ENCODE measurements at places on chromosomes 7 and 10.

DNA sequence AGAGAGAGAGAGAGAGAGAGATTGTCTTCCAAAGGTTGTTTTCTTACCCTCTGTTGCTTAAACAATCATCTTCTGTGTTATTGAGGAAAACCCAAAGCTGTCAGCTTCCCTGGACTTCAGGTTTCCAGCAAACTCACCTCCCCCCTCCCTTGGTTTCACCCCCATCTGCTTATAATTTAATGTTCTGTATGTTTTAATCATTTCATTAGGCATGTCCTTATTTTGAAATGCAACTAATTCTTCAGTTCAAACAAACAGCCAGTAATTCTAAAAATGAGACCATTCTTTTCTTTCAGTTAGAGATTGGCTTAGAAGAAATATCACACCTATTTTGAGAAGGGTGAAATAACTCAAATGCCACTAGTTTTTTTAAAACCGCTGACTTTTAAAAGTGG lies 102.9 kb downstream of the FAM204A start:
- H3K36me3 ChIP-seq, result no peaks in the 10 kb centered on the region
- H3K4me1 ChIP-seq, result peaks cover 3% of the 10 kb centered on the region
- H3K4me3 ChIP-seq, result no peak overlapping the region
- DNase-seq, result no peak
- H3K27ac ChIP-seq, result no peak overlapping the region

DNA sequence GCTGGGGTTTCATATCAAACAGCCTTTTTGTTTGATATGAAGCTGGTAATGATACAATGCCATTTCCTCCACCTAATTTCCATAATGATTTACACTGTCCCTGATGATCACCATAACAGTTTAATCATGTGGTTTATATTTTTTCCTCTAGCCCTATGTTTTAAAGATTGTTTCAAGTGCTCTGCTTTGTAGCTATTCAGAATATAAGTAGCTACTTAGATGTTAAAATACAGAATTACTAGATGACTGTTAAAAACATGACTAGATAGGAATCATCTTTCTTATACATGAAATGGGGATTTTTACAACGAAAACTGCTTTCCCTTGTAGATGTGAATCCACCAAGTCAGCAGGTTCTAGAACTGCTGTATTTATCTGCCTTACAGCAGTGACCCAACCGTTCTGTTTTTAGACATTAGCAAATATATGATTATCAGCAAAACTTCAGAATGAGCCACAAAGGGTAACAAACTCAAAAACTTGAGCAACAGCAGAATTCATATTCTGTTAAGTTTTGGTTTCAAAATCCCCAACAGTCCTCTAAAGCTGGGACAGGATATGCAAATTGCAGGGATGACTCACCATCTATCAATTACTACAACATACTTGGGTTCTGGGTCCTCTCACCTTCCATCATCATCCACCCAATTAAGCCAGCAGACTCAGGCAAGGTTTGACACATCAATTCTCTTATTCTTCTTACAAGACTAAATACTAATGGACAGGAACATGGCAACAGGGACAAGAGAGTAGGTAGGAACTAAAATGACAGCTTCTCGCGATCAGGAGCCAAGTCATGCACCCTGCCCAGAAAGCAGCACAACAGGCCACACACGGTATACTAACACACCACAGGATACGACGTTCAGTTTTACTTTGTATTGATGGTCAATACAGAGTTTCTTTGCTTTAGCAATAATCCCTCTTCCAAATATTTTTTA lies 83.9 kb downstream of the PIP4K2A start:
- H3K36me3 ChIP-seq, result no peaks in the 10 kb centered on the region
- no peak overlapping the region for H3K4me3 ChIP-seq
- H3K27ac ChIP-seq, result no peak overlapping the region
- H3K27me3 ChIP-seq, result no peaks in the 10 kb centered on the region
- peaks cover 56% of the 10 kb centered on the region for H3K4me1 ChIP-seq

DNA sequence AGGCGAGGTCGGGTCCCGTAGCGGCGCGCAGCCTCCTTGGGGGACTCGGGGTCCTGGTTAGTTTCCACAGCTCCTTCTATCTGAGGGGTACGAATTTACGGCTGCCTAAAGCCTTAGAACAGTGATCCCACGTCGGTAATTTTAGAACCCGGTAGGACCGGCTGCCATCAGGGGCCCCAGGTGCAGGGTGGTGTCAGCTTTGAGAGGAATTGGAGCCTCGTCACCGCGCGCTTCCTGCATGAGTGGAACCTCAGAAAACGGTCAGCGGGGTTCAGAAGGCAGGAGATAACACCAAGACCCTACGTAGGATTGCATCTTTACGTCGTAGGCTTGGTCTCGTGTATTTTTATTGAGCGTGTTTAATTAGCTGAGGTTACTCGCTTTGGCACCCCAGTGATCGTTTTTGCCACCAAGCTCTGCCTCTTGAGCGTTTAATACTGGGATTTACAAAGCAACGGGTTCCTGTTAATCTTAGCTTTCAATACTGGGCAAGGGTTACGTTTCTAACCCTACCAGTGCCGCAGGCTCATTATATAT lies 443 bp downstream of the RNF32 start:
- H3K4me1 ChIP-seq, result peaks cover 16% of the 10 kb centered on the region
- peak; percentile 47 for DNase-seq
- peak overlapping the region; percentile 66 for H3K27ac ChIP-seq
- peak overlapping the region; percentile 83 for H3K4me3 ChIP-seq
- no peaks in the 10 kb centered on the region for H3K27me3 ChIP-seq

DNA sequence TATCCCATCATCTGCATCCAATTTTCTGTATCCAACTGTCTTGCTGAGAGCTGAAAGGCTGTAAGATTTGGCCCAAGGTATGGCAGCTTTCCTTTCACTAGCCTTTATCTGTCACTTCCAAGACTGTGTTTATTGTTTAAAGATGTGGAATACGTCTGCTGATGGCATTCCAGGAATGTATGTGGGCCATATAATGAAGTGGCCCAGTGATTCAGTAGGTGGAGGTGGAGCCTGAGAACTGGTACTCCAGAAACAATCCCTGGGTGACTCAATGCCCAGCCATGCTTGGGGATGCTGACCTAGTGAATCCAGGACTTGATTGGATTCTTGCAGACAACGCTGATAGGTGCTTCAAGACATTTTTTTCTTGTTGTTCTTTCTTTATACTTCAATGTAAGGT lies 13.5 kb downstream of the NEUROD6 start:
- H3K27me3 ChIP-seq, result peaks cover 53% of the 10 kb centered on the region
- H3K36me3 ChIP-seq, result no peaks in the 10 kb centered on the region
- peak; percentile 55 for DNase-seq
- H3K4me1 ChIP-seq, result no peaks in the 10 kb centered on the region
- H3K4me3 ChIP-seq, result no peak overlapping the region

- no peak overlapping the region for H3K27ac ChIP-seq
- H3K4me3 ChIP-seq, result no peak overlapping the region
- no peaks in the 10 kb centered on the region for H3K27me3 ChIP-seq
- H3K4me1 ChIP-seq, result peaks cover 16% of the 10 kb centered on the region
- peak; percentile 17 for DNase-seq
Measured at GRCh38 chr7:42414941-42415505, 178.0 kb upstream of the GLI3 start.

- H3K36me3 ChIP-seq, result no peaks in the 10 kb centered on the region
- H3K27ac ChIP-seq, result peak overlapping the region; percentile 18
- no peaks in the 10 kb centered on the region for H3K27me3 ChIP-seq
- DNase-seq, result peak; percentile 81
- H3K4me1 ChIP-seq, result peaks cover 45% of the 10 kb centered on the region
Measured at GRCh38 chr10:90447831-90448230, 410.0 kb downstream of the HTR7 start.

DNA sequence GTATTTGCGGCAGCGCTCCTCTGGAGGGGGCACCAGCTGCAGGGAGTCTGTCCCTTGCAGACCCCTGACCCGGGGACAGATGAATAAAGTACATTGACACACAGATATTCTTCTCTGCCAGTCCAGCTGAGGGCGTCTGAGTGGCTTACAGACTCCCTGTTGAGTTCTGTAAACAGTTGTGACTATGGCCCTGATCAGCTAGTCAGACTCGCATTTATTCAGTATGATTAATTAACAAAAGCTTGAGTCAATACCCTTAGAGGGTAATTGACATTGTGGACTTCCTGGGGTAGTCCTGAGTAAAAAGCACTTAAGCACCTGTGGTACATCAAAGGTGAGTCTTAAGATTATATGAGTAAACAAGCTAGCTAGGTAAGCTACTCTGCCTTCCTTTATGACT lies 21.0 kb downstream of the ANKRD30A start:
- peak; percentile 86 for DNase-seq
- no peak overlapping the region for H3K27ac ChIP-seq
- H3K4me3 ChIP-seq, result no peak overlapping the region
- no peaks in the 10 kb centered on the region for H3K36me3 ChIP-seq
- peaks cover 11% of the 10 kb centered on the region for H3K4me1 ChIP-seq

GRCh38 chr10:44706745-44707144 lies 204.4 kb upstream of the TMEM72 start:
- H3K4me3 ChIP-seq, result no peak overlapping the region
- H3K36me3 ChIP-seq, result no peaks in the 10 kb centered on the region
- DNase-seq, result peak; percentile 98
- no peaks in the 10 kb centered on the region for H3K27me3 ChIP-seq

GRCh38 chr10:33136271-33136670 lies 178.2 kb upstream of the ITGB1 start:
- no peaks in the 10 kb centered on the region for H3K36me3 ChIP-seq
- no peak overlapping the region for H3K27ac ChIP-seq
- H3K4me3 ChIP-seq, result no peak overlapping the region
- H3K27me3 ChIP-seq, result no peaks in the 10 kb centered on the region
- peaks cover 41% of the 10 kb centered on the region for H3K4me1 ChIP-seq

DNA sequence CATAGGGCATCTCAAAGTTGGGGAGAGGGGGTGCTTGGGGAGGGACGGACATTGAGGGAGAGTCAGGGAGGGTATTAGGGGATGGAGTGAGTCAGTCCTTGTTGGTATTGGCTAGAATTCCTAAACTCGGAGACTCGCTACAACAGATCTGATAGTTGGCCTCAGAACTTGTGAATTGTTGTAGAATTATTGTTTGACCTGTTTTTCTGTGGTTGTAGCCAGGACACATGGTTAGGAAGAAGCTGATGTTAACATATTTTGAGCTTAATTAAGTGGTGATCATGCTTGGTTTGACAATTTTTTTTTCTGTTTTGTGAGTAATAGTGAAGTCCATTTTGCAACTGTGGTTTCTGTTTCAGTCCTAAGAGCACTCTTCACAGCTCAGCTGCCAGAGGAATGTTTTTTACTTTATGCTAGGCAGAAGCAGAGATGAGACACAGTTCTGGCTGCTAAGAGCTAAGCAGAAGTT lies 1190.3 kb upstream of the C7orf33 start:
- no peak overlapping the region for H3K4me3 ChIP-seq
- no peaks in the 10 kb centered on the region for H3K27me3 ChIP-seq
- no peaks in the 10 kb centered on the region for H3K36me3 ChIP-seq
- no peaks in the 10 kb centered on the region for H3K4me1 ChIP-seq
- no peak overlapping the region for H3K27ac ChIP-seq

DNA sequence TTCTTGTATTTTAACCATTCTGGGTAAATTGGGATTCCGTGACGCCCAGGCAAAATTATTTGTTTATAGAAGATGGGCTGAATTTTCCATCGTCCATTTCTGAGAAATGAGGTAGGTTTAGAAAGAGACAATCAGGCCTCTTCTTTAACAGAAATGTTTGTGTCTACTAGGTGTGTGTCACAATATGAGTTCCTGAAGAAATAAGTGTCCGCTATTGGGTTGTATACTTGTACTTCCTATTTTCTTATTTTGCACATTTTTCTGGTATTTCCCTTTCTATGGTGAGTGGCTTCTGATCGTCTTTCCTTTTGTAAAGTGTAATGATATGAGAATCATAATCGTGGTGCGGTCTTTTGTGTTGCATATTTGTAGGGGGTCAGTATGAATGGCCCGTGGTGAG lies 83.9 kb downstream of the TCF7L2 start:
- no peak overlapping the region for H3K27ac ChIP-seq
- peaks cover 14% of the 10 kb centered on the region for H3K36me3 ChIP-seq
- no peaks in the 10 kb centered on the region for H3K4me1 ChIP-seq
- no peak for DNase-seq

DNA sequence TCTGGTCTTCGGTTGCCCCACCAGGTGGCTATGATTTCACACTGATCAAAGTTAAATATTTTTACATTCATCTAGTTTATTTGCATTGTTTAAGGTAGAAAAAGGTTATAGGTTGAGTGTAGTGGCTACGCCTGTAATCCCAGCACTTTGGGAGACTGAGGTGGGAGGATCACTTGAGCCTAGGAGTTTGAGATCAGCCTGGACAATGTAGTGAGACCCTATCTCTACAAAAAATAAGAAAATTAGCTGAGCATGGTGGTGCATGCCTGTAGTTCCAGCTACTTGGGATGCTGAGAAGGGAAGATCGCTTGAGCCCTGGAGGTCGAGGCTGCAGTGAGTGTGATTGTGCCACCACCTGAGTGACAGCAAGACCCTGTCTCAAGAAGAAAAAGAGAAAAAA lies 3.8 kb downstream of the CCM2 start:
- peaks cover 10% of the 10 kb centered on the region for H3K4me1 ChIP-seq
- no peaks in the 10 kb centered on the region for H3K36me3 ChIP-seq
- no peak overlapping the region for H3K27ac ChIP-seq
- H3K27me3 ChIP-seq, result no peaks in the 10 kb centered on the region
- H3K4me3 ChIP-seq, result no peak overlapping the region

DNA sequence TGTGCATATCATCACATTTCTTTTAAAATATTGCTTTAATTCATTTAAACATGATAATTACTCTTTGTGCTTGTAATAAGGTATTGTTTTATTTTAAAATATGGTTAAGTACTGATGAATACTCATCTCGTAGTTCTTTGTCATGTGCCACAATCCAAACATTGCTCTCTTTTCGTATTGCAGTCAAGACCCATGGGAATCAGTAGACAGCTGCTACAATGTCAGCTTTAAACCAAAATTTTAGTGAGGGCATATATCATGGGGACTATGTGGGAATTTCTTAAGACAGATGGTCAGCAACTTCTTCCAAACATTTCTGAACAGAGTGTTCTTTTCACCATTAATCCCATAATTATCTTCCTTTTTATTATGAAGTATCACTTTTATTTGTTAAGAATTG lies 77.2 kb upstream of the FZD1 start:
- no peak overlapping the region for H3K4me3 ChIP-seq
- H3K27ac ChIP-seq, result no peak overlapping the region
- H3K27me3 ChIP-seq, result no peaks in the 10 kb centered on the region
- no peak for DNase-seq
- no peaks in the 10 kb centered on the region for H3K36me3 ChIP-seq

DNA sequence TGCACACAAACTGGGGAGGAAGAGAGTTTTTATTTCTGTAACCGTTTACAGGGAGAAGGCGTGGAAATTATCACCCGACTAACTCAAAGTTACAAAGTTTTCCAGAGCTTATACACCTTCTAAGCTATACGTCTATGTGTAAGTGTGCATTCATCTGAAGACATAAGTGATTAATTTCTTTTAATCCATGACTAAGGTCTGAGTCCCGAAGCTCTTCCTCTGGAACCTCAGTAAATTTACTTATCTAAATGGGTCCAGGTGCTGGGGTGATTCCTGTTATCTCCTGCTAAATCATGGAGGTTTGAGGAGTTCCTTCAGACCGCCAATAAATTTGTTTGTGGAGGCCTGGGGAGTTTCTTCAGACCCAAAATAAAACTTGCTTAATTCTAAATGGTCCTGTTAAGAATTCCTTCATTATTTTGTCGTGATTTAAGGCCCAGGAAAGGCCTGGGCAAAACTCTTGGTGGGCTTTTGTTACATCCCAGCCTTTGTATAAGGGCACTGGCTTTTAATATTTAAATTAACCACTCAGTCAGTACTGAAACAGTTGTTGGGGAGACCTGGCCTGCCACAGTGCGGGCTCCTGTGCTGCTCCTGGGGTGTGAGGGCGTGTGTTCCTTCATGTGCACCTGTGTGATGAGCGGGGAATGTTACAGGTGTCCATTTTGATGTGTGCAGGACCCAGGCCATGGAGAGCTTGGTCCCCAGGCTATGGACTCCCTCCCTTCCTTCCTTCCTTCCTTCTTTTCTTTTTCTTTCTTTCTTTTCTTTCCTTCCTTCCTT lies 5.8 kb upstream of the METTL27 start:
- no peak overlapping the region for H3K4me3 ChIP-seq
- H3K36me3 ChIP-seq, result no peaks in the 10 kb centered on the region
- no peaks in the 10 kb centered on the region for H3K27me3 ChIP-seq
- H3K4me1 ChIP-seq, result peaks cover 52% of the 10 kb centered on the region
